ENCODE measurements at places on chromosomes 2 and 18.

DNA sequence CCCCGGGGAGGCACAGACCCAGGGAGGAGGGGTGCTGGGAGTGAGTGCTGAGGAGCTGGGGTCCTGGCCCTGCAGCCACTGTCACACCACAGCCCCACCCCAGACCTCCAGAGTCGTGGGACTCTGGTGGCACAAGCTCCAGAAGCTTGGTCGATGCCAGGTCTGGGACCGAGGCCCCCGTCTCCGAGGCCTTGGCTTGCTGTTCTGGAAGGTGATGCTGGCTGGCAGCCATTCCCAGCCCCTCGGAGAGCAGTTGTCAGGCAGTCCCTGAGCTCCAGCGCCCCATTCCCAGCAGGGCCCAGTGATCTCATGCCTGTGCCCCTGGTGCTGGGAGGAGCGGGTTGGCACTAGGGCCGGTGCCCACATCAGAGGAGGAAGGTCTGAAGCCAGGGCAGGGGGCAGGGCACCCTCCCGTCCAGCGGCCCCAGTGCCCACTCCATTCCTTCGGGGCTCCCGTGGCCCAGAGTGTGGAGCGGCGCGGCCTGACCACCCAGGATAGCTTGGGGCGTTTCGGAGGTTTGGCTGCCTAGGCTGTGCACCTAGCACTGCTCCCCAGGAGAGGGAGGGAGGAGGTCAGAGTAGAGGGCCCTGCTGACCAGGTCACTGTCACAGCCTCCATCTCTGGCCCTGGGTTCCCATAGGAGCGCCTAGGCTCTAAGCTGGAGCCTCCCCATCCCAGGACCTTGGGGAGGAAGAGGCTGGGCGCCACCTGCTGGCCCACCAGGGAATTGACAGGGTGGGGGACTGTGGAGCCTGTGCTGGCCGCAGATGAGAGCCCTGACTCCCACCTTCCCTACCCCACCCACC, 16.8 kb upstream of the ALPI start:
- no peak for DNase-seq

GRCh38 chr2:170643346-170643745, 71.8 kb upstream of the SP5 start:
- DNase-seq, result no peak

DNA sequence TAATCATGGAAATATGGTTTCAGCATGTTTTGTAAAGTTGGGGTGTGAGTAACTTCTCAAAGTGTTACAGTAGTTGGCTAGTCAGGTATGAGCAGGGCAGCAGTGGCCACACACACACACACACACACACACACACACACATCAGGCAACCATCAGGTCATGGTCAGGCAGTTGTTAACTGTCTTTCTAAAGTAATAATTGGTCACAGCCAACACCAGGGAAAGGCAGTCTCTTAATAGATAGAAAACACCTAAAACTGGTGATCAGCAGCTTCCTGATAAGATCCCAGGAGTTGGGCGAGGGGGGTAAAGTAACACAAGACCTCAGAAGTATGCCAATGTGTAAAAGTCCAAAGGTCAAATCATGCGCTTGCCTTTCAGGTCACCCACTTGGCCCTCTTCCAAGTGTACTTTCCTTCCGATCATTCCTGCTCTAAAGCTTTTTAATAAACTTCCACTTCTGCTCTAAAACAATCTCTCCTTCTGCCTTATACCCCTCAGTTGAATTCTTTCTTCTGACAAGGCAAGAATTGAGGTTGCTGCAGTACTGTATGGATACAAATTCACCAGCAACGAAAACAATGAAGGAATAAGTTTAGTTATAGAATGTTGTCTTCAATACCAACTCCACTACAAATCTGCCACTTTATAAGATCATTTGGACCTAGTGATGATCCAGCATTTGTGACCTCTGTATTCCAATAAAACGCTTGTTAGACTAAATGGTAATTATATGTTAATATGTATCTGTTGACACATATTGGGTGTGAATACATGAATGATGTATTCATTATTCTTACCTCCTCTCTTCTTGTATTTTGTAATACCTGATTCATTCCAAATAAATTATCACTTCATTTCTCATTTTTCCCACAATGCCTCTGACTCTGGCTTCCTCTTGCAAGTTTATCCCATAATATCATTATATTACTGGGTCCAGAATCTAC, 254.3 kb downstream of the METTL4 start:
- DNase-seq, result no peak

- no peak for DNase-seq
Measured at GRCh38 chr2:54122171-54122935, 6.9 kb downstream of the ACYP2 start.

GRCh38 chr2:119683713-119684443, 4.9 kb downstream of the TMEM177 start:
- no peak for DNase-seq

DNA sequence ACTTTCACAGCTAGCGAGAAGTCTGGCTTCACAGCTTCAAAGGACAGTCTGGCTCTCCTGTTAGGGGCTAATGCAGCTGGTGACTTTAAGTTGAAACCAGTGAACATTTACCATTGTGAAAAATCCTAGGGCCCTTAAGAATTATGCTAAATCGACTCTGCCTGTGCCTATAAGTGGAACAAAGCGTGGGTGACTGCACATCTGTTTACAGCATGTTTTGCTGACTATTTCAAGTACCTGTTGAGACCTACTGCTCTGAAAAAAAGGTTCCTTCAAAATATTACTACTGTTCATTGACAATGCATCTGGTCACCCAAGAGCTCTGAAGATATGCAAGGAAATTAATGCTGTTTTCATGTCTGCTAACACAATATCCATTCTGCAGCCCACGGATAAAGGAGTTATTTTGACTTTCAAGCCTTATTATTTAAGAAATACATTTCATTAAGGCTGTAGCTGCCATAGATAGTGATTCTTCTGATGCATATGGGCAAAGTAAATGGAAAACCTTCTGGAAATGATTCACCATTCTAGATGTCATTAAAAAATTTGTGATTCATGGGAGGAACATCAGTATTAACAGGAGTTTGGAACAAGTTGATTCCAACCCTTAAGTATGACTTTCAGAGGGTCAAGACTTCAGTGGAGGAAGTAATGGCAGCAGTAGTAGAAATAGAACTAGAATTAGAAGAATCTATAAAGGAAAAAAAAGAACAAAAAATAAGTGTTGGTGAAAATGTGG, 48.9 kb downstream of the POLR1A start:
- no peak for DNase-seq

- DNase-seq, result no peak
Measured at GRCh38 chr2:176260689-176261088, 8.6 kb upstream of the MTX2 start.

- no peak for DNase-seq
Measured at GRCh38 chr2:22999951-23000350, 385.0 kb upstream of the KLHL29 start.

- DNase-seq, result no peak
Measured at GRCh38 chr2:135162786-135163185, 110.7 kb downstream of the RAB3GAP1 start.

GRCh38 chr18:32804134-32804888, 31.5 kb upstream of the KLHL14 start:
- no peak for DNase-seq

DNA sequence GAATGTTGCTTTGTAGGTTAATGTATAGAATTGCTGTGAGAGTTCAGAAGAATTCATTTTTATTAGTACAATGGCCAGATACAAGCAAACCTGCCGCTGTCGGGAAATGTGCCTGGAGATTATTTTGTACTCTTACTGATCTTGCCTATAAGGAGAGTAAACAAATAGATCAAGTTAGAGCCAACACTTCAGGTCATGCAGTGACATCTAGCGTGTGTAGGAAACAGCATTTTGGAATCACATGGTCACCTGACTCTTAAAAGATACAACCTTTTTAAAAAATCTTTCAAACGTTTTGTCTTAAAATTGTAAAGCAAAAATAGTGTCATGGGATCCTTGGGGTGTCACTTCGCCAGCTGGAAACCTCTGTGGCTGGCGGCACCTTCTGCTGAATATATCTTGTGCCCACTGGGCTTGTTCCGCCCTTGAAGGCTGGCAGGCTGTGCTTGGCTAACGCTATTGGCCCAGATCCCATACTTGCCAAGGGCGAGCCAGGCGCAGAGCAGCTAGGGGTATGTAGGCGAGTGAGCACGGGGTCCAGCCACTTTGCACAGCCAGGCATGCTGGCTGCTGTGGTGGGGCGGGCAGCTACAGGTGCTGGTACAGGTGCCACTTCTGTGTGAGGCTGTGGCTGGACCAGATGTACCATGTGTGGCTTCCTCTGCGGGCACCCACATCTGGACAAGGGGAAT, 19.5 kb upstream of the RPRM start:
- DNase-seq, result no peak

Measured in stimulated activated CD8-positive, alpha-beta memory T cell treated with anti-CD3 and anti-CD28 coated beads, Interleukin-4, amount 100 ng/mL, for 1 hour (primary cell).